Cerebellum (tissue), 4 donors: ENCODE measurements at places on chromosomes 5 and 9.

GRCh38 chr9:101131326-101131725 is 102.8 kb downstream of the PLPPR1 start:
- no peak for DNase-seq

DNA sequence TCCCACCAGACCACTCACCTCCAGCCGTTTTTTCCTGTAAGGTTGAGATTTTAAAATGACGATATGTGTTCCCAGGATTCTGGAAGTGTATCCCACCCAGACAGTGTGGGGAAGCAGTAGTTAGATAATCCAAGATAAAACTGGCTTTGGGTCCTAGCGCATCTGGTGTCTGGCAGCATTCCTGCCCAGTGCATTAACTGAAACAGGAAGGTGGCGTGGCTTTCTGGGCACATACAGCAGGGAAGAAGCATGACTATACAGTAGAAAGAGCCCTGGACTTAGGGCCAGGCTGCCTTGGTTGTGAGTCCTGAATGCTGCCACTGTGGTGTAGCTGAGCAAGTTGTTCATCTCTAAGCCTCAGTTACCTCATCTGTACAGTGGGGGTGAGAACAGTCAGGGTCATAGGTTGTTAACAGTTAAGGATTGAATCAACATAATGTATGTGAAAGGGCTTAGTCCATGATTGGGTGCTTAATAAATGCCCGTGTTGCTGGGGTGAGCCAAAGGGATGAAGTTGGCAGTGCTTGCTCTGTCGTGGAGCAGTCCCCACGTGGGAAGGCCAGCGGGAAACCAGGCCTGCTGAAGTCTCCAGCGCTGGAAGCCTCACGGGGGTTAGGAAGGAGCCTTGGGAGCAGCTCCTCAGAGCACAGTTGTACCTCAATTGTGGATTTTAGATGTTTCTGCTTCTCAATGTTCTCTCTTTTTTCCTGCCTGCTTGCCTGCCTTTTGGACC is 18.0 kb downstream of the CLTA start:
- DNase-seq = no peak

DNA sequence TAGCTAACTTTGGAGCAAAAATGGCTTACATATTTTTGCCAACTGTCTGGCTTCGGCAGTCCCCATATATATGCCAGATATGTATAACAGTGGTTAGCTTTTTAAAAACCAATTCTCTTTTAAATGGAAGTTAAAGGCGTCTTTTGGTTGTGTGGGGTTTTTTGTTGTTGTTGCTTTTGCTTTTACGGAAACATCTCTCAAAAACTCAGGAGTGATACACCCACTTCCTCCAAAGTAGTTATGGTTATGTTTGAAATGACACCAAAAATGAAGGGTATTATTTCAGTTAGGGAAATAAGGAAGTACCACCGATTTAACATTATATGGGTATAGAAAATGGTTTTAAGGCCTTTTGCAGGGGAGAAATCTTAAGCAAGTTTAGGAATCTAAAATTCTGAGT is 2.3 kb downstream of the CNOT8 start:
- no peak for DNase-seq

DNA sequence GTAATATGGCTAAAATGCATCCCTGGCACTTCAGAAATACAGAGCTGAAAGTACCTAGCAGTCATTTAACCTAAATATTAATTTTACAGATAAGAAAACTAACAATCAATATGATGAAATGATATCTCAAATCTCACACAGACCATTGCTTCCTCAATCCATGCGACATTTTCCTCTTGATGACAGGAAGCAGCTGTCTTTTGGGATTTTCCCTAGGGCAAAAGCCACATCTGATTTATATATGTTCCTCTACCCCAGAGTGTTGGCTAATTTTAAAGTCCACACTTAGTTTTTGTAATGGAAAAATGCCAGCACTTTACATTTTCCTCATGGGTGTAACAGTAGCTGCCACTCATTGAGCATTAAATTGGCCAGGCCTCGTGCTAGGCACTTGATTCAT is 47.7 kb upstream of the ITGA1 start:
- no peak for DNase-seq

DNA sequence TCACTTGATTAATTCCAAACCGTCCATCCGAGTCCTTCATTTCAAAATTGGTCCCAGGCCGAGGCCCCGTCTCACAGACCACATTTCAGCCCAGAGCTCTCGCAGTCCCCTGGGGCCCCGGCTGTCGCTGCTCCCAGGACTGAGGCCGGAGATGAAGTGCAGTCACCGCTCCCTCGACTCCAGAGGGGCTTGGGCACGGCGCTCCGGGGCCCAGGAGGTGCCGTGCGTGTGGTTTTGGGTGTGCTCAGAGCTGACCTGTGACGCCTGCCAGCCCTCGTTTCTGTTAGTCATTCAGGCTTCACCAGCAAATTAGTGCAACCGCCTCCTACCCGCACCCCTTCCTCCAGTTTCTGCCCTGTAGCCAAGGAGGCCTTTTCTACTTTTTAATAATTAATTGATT is 48.7 kb upstream of the PHYKPL start:
- DNase-seq = no peak

DNA sequence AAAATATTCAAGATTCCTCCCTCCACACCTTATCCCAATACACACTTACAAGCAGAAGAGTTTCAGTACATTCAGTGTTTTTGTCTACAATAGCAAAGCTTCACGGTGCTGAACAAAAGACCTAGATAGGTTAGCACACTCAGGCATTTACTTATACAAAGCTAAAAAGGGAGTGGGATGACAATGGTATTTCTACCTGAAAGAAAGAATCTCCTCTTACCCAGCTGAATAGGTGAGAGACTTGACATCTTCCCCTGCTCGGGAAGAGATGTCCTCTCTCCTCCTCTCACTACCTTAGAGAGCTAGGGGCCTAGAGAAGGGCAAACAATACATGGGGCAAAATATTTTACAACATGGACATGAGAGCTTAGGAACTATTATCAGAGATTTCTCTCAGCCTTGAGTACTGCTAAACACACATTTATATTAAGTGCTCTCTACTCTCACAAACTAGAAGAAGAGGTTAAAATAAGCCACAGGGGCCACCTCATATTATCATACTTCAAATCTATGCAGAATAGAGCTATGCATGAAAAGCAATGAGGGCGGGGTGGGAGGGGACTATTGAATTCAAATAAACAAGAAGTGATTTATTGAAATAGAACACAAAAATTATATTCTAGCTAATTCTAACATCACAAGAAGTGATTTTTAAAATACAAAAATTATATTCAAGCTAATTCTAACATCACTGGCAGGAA is 38.6 kb upstream of the RNF38 start:
- DNase-seq = no peak
